ENCODE measurements at places on chromosomes 5 and 9.

DNA sequence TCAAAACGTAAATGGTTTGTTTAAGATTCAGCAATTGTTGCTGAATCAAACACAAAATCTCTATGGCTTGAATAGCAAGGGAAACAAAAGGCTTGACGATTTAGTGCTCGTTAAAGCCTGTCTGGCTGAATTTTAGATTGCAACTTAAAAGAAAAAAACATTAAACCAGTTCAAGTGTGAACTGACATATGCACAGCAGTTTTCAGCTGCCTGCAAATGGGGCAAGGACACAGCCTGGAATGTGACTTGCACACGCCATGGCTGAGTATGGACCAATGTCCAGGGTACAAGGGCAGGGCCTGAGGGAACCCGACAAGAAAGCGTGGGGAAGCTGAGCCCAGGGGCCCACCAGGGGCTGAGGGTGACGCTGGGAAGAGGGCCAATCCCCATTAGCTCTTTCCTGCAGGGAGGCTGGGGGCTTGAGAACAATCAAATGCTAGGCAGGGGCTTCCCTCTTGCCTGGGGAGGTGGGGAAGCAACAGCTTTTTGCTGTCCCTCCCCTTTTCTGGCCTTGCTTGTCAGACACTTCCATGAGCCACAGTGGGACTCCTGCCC, 89.6 kb upstream of the LRRTM2 start:
- no peak for DNase-seq
- peaks cover 5% of the 10 kb centered on the region for H3K4me1 ChIP-seq
- no peaks in the 10 kb centered on the region for H3K27me3 ChIP-seq
- H3K4me3 ChIP-seq: no peak overlapping the region
- no peaks in the 10 kb centered on the region for H3K36me3 ChIP-seq

- H3K27ac ChIP-seq: no peak overlapping the region
- peaks cover 5% of the 10 kb centered on the region for H3K36me3 ChIP-seq
- H3K4me1 ChIP-seq: no peaks in the 10 kb centered on the region
- no peaks in the 10 kb centered on the region for H3K27me3 ChIP-seq
- DNase-seq: no peak
Measured at GRCh38 chr5:158484150-158484549, 615.6 kb downstream of the EBF1 start.

DNA sequence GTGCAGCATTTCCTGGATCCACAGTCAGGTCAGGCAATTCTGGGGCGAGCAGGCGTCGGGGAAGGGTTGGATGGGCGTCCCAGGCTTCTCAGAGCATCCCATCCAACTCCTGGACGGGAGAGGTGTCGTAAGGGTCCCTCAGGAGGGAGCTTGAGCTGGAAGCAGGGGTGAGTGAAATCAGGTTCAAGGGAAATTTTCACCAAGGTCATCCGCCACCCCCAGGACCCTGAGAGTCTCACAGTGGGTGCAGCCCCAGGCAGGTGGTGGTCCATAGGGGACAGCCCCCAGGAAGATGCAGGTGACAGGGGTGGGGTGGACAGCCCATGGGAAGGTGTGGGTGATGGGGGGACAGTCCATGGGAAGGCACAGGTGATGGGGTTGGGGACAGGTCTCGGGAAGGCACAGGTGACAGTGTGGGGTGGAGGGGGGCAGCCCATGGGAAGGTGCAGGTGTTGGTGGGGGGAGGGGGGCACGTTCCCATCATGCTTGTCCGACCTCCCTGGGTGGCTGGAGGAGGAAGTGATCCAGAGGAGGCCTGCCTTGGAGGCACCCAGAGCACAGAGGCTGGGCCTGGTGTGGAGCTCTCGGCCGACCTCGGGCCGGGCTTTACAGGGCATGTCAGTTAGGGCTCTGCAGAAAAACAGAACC, 48.9 kb downstream of the AHRR start:
- peak; percentile 17 for DNase-seq
- no peak overlapping the region for H3K27ac ChIP-seq
- H3K36me3 ChIP-seq: no peaks in the 10 kb centered on the region
- H3K4me1 ChIP-seq: no peaks in the 10 kb centered on the region
- no peak overlapping the region for H3K4me3 ChIP-seq

- H3K4me3 ChIP-seq: no peak overlapping the region
- no peaks in the 10 kb centered on the region for H3K27me3 ChIP-seq
- no peaks in the 10 kb centered on the region for H3K36me3 ChIP-seq
- H3K4me1 ChIP-seq: no peaks in the 10 kb centered on the region
- H3K27ac ChIP-seq: no peak overlapping the region
Measured at GRCh38 chr5:97547999-97548738, 365.1 kb upstream of the RIOK2 start.

- no peak overlapping the region for H3K27ac ChIP-seq
- H3K36me3 ChIP-seq: peaks cover 16% of the 10 kb centered on the region
- no peaks in the 10 kb centered on the region for H3K27me3 ChIP-seq
- no peak overlapping the region for H3K4me3 ChIP-seq
- peaks cover 2% of the 10 kb centered on the region for H3K4me1 ChIP-seq
Measured at GRCh38 chr9:6671416-6671815, 25.9 kb upstream of the GLDC start.

DNA sequence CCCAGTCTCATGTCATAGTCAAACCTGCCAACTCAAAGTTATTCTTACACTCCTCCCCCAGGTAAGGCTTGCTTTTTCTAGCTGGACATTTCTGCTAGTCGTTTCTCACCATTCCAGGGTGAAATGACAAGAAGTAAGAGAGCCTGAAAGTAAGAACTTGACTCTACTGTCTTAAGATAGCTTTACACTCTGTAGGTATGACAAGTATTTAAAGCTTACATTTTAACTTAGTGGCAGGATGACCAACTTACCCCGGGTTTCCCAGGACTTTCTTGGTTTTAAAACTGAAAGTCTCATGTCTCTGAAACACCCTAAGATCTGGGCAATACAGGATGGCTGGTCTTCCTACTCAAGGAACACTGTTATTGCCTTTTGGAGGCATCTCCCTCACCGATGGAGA, 67.5 kb upstream of the PIK3R1 start:
- no peaks in the 10 kb centered on the region for H3K27me3 ChIP-seq
- H3K4me1 ChIP-seq: no peaks in the 10 kb centered on the region
- no peak overlapping the region for H3K4me3 ChIP-seq
- DNase-seq: no peak
- H3K27ac ChIP-seq: no peak overlapping the region
- no peaks in the 10 kb centered on the region for H3K36me3 ChIP-seq

DNA sequence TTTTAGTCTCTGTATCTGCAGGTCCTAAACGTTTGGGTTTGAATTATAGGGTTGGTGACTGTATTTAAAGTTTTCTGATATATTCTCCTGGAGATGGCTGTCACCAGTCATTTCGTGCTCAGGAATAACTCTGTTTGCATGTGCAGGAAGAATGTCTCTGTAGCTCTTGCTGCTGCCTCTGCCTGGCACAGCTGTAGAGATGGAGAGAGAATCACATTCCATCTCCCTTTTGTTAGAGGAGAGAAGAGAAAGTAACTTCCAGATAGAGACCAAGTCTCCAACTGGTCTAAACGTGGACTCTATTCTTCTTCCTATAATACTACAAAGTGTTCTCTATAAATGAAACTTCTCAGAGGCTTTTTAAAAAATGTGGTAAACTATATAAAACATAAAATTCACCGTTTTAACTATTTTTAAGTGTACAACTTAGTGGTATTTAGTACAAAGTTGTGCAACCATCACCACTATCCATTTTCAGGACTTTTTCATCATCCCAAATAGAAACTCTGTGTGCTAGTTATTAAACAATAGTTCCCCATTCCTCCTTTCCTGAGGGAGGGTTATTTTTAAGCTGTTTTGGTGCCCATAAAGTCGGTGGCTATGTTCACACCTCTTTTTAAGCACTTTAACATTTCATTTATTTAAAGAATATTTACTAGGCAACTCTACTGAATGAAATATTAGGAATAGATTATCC, 20.7 kb upstream of the STARD4 start:
- H3K27ac ChIP-seq: no peak overlapping the region
- DNase-seq: no peak
- no peak overlapping the region for H3K4me3 ChIP-seq
- H3K36me3 ChIP-seq: no peaks in the 10 kb centered on the region
- no peaks in the 10 kb centered on the region for H3K4me1 ChIP-seq

DNA sequence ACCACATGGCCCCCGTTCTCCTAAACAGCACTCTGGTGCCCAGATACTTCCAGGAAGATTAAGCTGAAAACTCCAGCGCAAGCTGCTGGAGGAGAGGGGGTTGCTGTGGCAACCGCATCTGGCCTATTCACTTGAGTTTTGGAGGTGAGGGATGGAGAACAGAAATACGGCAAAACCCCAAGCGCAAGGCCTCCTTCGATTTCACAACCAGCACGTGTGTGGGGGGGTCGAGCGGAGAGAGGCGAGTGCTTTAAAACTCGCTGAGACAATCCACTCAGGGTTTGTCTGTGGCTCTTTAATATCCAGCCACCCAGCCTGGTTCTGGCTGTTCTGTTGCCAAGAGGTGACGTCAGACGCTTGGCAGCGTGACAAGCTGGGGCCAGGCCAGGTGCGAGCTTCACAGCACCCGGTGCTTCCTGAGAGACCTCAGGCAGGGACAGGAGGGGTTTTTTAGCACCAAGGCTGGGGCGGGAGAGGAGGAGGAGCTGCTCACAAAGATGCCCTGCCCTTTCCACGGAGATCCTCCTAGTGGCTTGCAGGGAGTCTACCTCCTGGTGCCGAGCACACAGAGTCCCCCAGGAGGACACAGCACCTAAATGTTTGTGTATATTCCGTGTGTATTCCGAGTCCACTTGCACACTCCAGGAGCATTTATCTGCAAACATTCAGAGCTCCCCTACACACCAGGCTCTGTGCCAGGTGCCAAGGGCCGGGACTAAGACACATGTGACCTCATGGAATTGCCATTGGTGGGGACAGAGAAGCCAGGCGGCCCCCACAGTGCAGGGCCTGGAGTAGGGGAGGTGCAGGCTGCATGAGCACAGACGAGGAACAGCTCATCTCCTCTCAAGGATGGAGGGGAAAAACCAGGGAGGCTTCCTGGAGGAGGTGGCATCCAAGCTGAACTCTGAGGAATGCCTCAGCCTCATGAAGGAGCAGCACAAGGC, 194.6 kb downstream of the OLFM1 start:
- peaks cover 2% of the 10 kb centered on the region for H3K36me3 ChIP-seq
- no peak overlapping the region for H3K27ac ChIP-seq
- H3K4me1 ChIP-seq: no peaks in the 10 kb centered on the region
- H3K27me3 ChIP-seq: no peaks in the 10 kb centered on the region

GRCh38 chr5:52789378-52789777, 1.7 kb downstream of the ITGA1 start:
- no peak overlapping the region for H3K27ac ChIP-seq
- no peaks in the 10 kb centered on the region for H3K4me1 ChIP-seq
- H3K27me3 ChIP-seq: no peaks in the 10 kb centered on the region
- H3K36me3 ChIP-seq: no peaks in the 10 kb centered on the region
- no peak for DNase-seq

- H3K4me3 ChIP-seq: no peak overlapping the region
- H3K27ac ChIP-seq: no peak overlapping the region
Measured at GRCh38 chr9:126489581-126490213, 124.0 kb upstream of the LMX1B start.

DNA sequence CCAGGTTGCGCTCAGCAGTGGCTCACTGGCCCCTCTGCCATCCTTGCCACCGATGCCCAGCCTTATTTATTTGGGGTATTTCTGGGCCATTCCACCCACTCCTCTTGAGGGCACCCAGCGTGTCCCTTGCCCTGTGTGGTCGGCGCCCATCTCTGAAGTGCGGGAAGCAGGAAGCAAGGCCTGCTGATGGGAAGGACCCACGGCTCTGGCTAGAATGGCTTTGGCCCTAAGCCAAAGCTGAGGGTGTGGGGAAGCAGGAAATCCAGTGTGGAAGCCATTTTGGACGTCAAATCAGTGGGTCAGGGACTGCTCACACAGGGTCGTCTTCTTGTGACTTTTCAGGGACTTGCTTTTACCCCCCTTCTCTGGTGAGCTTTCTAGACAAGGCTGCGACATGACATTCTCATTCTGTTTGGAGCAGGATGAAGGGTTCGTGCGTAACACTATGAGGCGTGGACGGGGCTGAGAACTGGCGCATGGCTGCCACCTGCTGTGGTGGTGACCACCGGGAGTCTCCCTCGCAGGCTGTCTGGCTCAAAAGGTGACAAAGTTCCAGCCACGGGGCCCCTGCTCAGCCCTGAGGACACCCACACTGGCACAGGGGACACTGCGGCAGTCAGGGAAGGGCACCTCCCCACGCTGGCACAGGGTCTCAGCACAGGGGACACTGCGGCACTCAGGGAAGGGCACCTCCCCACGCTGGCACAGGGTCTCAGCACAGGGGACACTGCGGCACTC, 50.7 kb upstream of the NKD2 start:
- H3K4me3 ChIP-seq: no peak overlapping the region
- no peaks in the 10 kb centered on the region for H3K36me3 ChIP-seq
- no peak for DNase-seq
- H3K4me1 ChIP-seq: no peaks in the 10 kb centered on the region
- H3K27ac ChIP-seq: no peak overlapping the region
- H3K27me3 ChIP-seq: no peaks in the 10 kb centered on the region

DNA sequence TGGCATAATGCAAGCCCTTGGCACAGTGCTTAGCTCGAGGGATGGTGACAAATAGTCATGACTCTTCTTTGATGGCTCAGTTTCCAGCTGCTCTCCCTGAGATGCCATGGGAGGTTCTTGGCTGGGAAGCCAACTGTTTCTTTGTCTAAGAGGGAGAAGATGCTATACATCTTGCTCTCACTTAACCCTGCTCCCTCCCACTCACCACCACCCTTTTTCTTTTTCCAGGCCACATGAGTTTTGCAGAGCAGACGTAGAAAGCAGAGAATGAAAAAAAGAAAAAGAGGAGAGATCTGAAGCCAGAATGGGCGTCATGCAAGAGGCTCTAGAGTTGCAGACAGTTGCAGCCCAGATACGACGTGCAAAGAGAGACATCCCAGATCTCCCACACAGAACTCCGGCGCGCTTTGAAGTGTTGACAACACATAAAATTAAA, 160.5 kb downstream of the FGF18 start:
- H3K27me3 ChIP-seq: no peaks in the 10 kb centered on the region
- no peak overlapping the region for H3K27ac ChIP-seq
- H3K4me1 ChIP-seq: 0 out of 2 replicates have a peak, but pooled peaks cover 1% of the 10 kb centered on the region
- no peak overlapping the region for H3K4me3 ChIP-seq

DNA sequence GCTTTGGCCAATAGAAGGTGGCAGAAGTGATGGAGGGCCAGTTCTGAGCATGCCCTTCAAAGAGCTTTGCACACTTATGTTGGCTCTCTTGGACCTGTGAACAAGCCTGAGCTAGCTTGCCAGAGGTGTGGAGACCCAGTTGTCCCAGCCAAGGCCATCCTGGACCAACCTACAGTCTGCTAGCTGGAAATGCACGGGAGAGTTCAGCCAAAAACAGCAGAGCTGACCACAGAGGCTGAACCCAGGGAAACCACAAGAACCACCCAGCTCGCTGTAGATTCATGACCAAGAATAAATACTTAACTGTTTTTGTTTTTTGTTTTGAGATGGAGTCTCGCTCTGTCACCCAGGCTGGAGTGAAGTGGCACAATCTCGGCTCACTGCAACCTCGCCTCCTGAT, 65.4 kb upstream of the HAND1 start:
- 0 out of 2 replicates have a peak, but pooled peaks cover 2% of the 10 kb centered on the region for H3K4me1 ChIP-seq
- DNase-seq: no peak
- no peak overlapping the region for H3K27ac ChIP-seq
- H3K27me3 ChIP-seq: no peaks in the 10 kb centered on the region
